ENCODE measurements at places on chromosomes 2 and 18. TPM values are rescaled to one million over a fixed set of nuclear protein-coding genes. Genes with fewer than 3 reads are reported as not detected.

The SERPINE2 gene
- 18.8 TPM for total RNA-seq

The NT5C1B gene
- total RNA-seq, result not detected

The FSIP2 gene
- 2.5 TPM for total RNA-seq

The UGT1A3 gene
- total RNA-seq, result not detected

The COQ10B gene
- total RNA-seq, result 23.5 TPM

The CD8B2 gene
- not detected for total RNA-seq

The COL4A4 gene
- 0.55 TPM for total RNA-seq

The CHCHD5 gene
- 27.9 TPM for total RNA-seq

The RNF138 gene
- total RNA-seq, result 4.9 TPM

The SMARCAL1 gene
- 8.3 TPM for total RNA-seq

The ARID5A gene
- 6.1 TPM for total RNA-seq

The SERPINB3 gene
- total RNA-seq, result 5.6 TPM

The C2orf68 gene
- 26.6 TPM for total RNA-seq

The FSHR gene
- not detected for total RNA-seq

The PSMA8 gene
- not detected for total RNA-seq

The POU3F3 gene
- not detected for total RNA-seq

The TLX2 gene
- total RNA-seq, result 3.4 TPM

The INPP5D gene
- 0.26 TPM for total RNA-seq

The PDIA6 gene
- total RNA-seq, result 350 TPM

The SANBR gene
- total RNA-seq, result 6.1 TPM

The CYS1 gene
- 0.15 TPM for total RNA-seq

The SCN9A gene
- 7.0 TPM for total RNA-seq

The SCLY gene
- total RNA-seq, result 19.5 TPM

The SFTPB gene
- total RNA-seq, result not detected

The IL18R1 gene
- 3.6 TPM for total RNA-seq

The FBXO36 gene
- 4.3 TPM for total RNA-seq

The CCDC74B gene
- 8.6 TPM for total RNA-seq

The PFN4 gene
- 0.44 TPM for total RNA-seq

The CUL3 gene
- total RNA-seq, result 50.4 TPM

The VRK2 gene
- total RNA-seq, result 22.7 TPM

The CGREF1 gene
- 18.7 TPM for total RNA-seq

The YES1 gene
- total RNA-seq, result 73.5 TPM

The IL1RN gene
- 8.2 TPM for total RNA-seq

The CNTNAP5 gene
- not detected for total RNA-seq

The CDH19 gene
- 0.11 TPM for total RNA-seq

The PARD6G gene
- total RNA-seq, result 5.4 TPM

The CXCR1 gene
- not detected for total RNA-seq

The RGPD3 gene
- 0.04 TPM for total RNA-seq

The SH3RF3 gene
- total RNA-seq, result 11.7 TPM

The RTTN gene
- total RNA-seq, result 24.7 TPM

The TEX44 gene
- total RNA-seq, result not detected

The FOXD4L1 gene
- total RNA-seq, result 0.33 TPM

The NEU4 gene
- total RNA-seq, result not detected

The PCARE gene
- total RNA-seq, result not detected

The RNU2-63P gene
- not detected for total RNA-seq

The ACMSD gene
- total RNA-seq, result not detected

The DPYSL5 gene
- not detected for total RNA-seq

The ITGB6 gene
- total RNA-seq, result 7.3 TPM

The CAPN14 gene
- not detected for total RNA-seq

The LRRTM1 gene
- not detected for total RNA-seq

The POLR1A gene
- total RNA-seq, result 36.5 TPM

The HOXD3 gene
- total RNA-seq, result 3.0 TPM

The RAB27B gene
- total RNA-seq, result 13.2 TPM

The SLC8A1 gene
- total RNA-seq, result 1.6 TPM

The SLC9A4 gene
- 0.04 TPM for total RNA-seq

The ABCB11 gene
- total RNA-seq, result 0.11 TPM

The ASAP2 gene
- 34.5 TPM for total RNA-seq

Data from PC-3 (cell line).